GM23248 (cell line): ENCODE measurements at places on chromosomes 1 and 21. TPM values are rescaled to one million over a fixed set of nuclear protein-coding genes. Genes with fewer than 3 reads are reported as not detected.

TRIM67 gene
- total RNA-seq, result not detected in 2 replicates

GRCh38 chr21:46212721-46213484 lies 15.7 kb downstream of the LSS start:
- no peak for DNase-seq

DNA sequence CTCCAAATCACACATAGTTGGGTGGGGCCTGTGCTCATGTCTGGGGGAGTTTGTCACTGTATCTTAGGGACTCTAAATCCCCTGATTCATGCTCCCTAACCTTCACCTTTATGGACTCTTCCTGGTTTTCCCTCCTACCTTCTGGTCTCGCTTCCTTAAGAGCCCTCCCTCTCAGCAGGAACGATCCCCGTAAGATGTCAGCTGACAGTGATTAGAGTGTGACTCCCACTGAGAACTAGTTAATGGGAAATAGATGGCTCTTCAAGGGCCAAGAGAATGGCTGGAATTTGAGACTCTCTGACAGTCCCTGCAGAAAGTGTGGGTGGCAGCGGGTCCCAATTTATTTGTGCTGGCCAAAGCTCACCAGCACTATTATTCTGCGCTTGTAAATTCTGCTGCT lies 22.0 kb downstream of the LYPD8 start:
- no peak for DNase-seq

GRCh38 chr1:10431070-10431730 lies 967 bp downstream of the CENPS start:
- peak; percentile 70 for DNase-seq

DNA sequence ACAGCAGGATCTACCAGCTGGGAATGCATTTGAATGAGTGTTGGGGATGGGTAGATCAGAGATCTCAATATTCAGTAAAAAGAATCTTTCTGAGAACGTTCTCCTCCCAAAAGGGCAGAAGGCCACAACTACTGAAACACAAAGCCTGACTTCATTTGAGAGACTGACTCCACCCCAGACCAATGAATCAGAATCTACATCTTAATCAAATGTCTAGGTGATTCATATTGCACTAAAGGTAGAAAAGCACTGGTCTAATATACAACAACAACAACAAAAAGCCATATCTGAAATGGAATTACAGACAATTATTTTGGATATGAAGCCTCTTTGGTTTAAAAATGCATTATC lies 123.9 kb downstream of the SMYD3 start:
- DNase-seq, result peak; percentile 42

- peak; percentile 85 for DNase-seq
Observed at GRCh38 chr1:26826261-26827105, at the start of gene ZDHHC18. Gene ZDHHC18, plus strand, starts transcription at chr1:26826688. Its CDS starts 117 bp downstream, at chr1:26826805.

GRCh38 chr1:22313321-22313720 lies 138.3 kb upstream of the ZBTB40 start:
- no peak for DNase-seq

- DNase-seq, result no peak
Observed at GRCh38 chr21:44892095-44892494, 18.6 kb upstream of the PTTG1IP start.

DNA sequence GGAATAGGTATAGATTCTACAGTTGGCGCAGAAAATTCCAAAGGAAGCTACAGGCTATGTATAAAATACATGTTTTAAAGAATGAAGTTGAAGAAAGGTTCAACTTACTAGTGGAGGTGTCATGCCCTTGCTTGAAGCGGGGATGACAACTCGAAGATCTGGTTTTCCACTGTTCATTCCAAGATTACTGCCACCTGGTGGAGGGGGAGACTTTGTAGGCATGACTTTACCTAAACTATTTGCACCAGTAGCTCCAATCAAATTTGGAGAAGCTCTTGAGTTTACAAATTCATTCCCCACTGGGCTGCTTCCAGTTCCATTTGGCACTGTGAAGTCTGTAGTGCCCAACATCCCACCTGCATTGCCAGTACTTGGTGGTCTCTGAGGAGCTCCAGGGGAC lies 81.7 kb downstream of the AXDND1 start:
- DNase-seq, result peak; percentile 23
